Endothelial cell of umbilical vein (primary cell): ENCODE measurements at places on chromosomes 7 and 10. TPM values are rescaled to one million over a fixed set of nuclear protein-coding genes. Genes with fewer than 3 reads are reported as not detected.

DNA sequence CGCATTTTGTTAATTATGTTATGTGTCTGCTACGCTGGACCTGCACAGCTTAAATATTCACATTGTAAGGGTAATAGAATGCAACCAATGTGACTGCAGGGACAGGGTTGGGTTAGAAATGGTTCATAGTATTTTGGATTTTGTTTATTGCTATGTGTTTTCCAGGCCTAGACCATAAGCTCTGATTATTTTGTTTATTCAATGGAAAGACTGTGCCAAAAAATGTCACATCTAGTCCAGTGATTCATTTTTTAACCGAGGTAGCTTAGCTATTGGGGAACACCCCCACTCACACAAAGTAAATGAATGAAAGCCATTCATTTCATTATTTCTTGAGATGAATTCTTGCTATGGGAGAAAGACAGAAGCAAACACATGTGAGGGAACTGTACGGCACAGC lies 516.5 kb upstream of the ANKRD30A start:
- peak; percentile 45 for DNase-seq

The ITPRID1 gene
- not detected in 2 replicates for polyA plus RNA-seq

The PDE6C gene
- polyA plus RNA-seq = not detected in 2 replicates

The NKX1-2 gene
- polyA plus RNA-seq = not detected in 2 replicates

DNA sequence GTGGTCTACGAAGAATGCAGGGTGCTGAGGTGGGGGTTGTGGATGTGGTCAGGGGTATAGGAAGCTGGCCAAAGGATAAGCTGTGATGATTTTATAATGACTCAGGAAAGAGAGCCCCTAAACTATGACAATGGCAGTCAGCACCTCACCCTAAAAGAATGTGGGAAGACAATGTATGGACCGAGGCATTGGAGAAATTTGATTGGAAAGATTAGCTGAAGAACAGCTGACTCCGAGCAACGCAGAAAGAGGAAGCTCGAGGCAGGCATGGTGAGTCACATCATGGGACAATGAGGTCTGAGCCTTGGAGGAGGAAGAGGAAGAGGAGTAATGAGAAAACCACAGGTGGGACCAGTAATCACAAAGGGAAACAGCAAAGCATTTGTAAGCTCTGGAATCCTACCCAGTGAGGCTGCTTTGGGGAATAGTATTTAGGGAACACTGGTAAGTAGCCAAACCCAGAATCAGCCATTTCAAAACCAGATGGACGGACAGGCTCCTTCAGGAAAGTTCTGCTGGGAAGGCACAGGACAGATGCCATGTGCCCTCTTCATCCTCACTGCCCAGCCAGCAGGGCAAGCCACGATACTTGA lies 295.4 kb downstream of the PRPF18 start:
- DNase-seq = peak; percentile 96

The EN2 gene
- polyA plus RNA-seq = not detected in 2 replicates

DNA sequence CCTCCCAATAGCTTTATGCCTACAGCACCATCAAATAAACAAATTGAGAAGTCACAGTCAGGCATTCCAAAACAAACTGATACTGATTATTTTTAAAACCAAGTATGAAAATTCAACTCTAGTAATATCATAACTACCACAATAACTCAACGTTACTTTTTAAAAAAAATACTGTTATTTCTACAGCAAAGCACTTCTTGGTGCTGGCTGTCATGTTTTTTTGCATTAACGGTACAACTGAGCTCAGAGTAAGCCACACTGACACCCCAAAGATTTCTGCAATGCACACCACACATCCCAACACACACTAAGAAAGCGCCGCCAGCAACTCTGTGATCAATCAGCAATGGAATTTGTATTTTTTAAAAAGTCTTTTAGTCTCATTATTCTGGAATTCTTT lies 113.6 kb downstream of the RNF32 start:
- no peak for DNase-seq

DNA sequence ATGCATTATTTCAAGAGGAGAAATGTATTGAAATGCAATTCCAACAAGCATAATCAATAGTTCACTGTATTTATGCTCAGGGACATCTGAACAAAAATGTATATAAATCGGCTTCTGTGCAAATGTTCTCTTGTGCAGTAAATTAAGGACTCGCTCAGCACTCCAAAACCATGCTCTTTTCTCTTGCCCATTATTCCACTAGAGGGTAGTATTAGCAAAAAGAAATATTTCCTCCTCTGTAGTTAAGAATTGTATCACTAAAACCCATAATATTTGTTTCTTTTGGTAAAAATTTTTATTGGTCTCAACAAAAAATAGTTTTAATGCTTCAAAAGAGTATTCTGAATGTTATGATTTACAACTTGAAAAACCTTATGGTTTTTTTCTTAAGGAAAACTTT lies 803.1 kb downstream of the PCDH15 start:
- peak; percentile 4 for DNase-seq

The FXYD4 gene
- polyA plus RNA-seq = not detected in 2 replicates

The PAOX gene
- polyA plus RNA-seq = 3.8 and 4.7 TPM in 2 replicates

The SH2D4B gene
- not detected in 2 replicates for polyA plus RNA-seq

- peak; percentile 72 for DNase-seq
Measured at GRCh38 chr10:73886085-73886529, 11.8 kb upstream of the CAMK2G start.

- DNase-seq = no peak
Measured at GRCh38 chr7:98185101-98185500, 26.1 kb upstream of the BHLHA15 start.

- DNase-seq = no peak
Measured at GRCh38 chr7:22202141-22202540, 154.8 kb downstream of the RAPGEF5 start.

- DNase-seq = peak; percentile 29
Measured at GRCh38 chr10:95505084-95505610, 56.0 kb downstream of the SORBS1 start.

DNA sequence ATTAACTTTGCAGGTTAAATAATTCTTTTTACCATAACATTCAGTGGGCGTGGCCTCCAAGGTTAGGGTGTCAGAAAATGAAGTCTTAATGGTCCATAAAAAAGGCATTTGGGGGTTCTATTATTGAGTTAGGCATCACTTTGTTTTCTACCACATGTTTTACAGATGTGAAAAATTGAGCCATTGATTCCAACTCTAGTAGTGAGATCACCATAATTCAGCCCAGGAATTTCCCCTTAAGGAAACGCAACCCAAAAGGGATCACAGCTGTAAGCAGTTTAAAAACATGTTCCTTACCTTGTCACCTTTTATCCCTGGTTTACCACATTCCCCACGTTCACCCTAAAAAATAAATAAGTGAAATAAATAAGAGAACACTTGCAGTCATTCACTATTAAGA lies 24.9 kb downstream of the COL28A1 start:
- no peak for DNase-seq

DNA sequence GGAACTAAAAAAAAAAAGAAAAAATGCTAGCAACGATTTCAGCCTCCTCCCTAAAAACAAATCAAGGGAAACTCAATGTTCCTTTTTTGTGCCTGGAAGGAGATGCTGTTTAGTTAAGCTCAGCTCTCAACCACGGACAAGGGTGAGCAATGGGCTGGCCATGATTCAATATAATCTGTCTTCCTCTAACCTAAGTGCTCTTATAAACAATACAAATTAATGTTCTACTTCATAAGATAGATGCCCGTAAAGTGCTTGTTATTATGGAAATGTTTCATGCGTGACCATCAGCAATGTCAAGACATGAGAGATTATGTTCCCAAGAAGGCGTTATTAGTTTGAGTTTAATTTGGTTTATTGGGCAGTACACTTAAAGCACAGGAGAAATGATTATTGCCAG lies 320.3 kb downstream of the SFMBT2 start:
- no peak for DNase-seq

- DNase-seq = no peak
Measured at GRCh38 chr7:44959433-44959951, 19.3 kb downstream of the MYO1G start.

DNA sequence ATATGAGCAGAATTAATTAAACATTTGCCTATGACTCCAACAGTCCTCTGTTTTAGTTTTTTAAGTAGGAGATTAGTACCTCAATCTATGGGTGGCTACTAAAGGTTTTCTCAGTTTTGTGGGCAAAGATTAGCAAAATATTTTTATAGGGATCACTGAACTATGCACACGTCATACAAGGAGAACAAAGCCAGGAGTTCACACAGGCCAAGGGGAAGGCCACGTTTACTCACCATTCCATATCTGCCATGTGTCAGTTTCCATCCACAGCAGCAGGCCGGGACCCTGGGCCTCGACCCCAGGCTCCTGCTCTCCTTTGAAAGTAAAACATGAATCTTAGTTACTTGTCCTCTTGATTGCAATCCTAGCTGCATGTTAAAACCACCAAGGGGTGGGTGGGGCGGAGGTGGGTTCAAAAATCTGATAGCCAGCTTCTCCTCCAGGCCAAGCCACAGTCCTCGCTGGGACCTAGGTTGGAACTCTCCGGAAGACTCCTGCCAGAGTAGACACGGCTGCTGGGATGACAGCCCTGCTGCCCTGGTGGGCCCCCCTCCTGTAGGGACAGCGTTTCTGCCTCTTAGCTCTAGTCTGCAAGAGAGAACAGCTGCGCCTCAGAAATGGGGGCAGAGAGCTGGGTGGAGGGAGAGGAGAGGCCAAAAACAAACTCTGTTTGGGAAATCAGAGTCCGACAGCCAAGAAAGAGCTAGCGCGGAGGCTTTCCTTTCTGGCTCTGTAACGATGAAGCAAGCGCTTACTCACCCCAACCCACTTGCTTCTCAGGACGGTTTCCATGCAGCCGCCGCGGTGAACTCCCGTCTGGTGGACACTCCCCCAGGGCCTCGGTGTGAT lies 35.6 kb downstream of the PITRM1 start:
- no peak for DNase-seq

The HTR7 gene
- 0.01 TPM in 1 of 2 replicates, not detected in the other for polyA plus RNA-seq

The EBLN1 gene
- not detected in 2 replicates for polyA plus RNA-seq

The LDB3 gene
- polyA plus RNA-seq = not detected in 2 replicates

GRCh38 chr7:124647630-124648306 lies 117.8 kb downstream of the GPR37 start:
- no peak for DNase-seq

GRCh38 chr7:2631946-2632732 lies at the start of gene TTYH3:
TSS of gene TTYH3 (plus strand) at chr7:2631986. CDS start at chr7:2632156, 170 bp downstream.
- peak; percentile 5 for DNase-seq

- no peak for DNase-seq
Measured at GRCh38 chr7:44081266-44081748, 1.0 kb downstream of the POLM start.

- no peak for DNase-seq
Measured at GRCh38 chr10:132971448-132972148, 29.2 kb upstream of the CFAP46 start.

GRCh38 chr10:58952747-58953466 lies 223.5 kb upstream of the PHYHIPL start:
- DNase-seq = peak; percentile 47

- DNase-seq = no peak
Measured at GRCh38 chr7:150435390-150436073, 14.9 kb upstream of the GIMAP8 start.
